ENCODE measurements at places on chromosomes 16 and 17. TPM values are rescaled to one million over a fixed set of nuclear protein-coding genes. Genes with fewer than 3 reads are reported as not detected.

The MARVELD3 gene
- total RNA-seq = not detected

The TMEM132E gene
- not detected for total RNA-seq

The AIPL1 gene
- total RNA-seq = not detected

The ITGAL gene
- total RNA-seq = not detected

The HCRT gene
- total RNA-seq = not detected

The KDM6B gene
- total RNA-seq = 1.8 TPM

The SLFN11 gene
- total RNA-seq = 22.7 TPM

The HLF gene
- 0.26 TPM for total RNA-seq

The RNF43 gene
- total RNA-seq = not detected

All from LHCN-M2 (cell line).